ENCODE measurements at places on chromosomes 3 and 15.
A peak's percentile ranks its signal among the peaks of the same experiment; 100 is the strongest.

GRCh38 chr3:182148360-182148759 lies 436.6 kb downstream of the SOX2 start:
- no peak for DNase-seq

GRCh38 chr15:64903326-64903950 lies 8.3 kb upstream of the ANKDD1A start:
- no peak for DNase-seq

GRCh38 chr15:79051029-79051428 lies 39.6 kb downstream of the RASGRF1 start:
- DNase-seq, result no peak

DNA sequence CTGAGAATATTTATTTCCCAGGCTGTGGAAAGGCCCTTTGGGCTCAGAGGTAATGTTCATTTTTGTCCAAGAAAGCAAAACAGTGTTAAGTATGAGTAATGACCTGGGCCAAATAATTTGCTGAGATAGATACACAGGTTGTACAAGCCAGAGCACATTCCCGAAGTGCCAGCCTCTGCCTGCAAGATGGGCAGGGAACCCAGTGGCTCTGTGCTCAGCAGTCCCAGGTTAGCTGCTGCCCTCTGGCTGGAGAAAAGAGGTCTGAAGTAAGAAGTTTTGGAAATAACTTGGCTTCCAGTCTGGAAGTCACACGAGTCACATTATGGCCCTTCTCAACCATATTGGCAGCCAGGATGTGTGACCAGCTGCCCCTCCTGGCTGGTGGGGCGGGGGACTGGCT lies 20.2 kb downstream of the MYZAP start:
- no peak for DNase-seq

GRCh38 chr3:160012108-160012507 lies 23.5 kb downstream of the IL12A start:
- DNase-seq, result no peak

DNA sequence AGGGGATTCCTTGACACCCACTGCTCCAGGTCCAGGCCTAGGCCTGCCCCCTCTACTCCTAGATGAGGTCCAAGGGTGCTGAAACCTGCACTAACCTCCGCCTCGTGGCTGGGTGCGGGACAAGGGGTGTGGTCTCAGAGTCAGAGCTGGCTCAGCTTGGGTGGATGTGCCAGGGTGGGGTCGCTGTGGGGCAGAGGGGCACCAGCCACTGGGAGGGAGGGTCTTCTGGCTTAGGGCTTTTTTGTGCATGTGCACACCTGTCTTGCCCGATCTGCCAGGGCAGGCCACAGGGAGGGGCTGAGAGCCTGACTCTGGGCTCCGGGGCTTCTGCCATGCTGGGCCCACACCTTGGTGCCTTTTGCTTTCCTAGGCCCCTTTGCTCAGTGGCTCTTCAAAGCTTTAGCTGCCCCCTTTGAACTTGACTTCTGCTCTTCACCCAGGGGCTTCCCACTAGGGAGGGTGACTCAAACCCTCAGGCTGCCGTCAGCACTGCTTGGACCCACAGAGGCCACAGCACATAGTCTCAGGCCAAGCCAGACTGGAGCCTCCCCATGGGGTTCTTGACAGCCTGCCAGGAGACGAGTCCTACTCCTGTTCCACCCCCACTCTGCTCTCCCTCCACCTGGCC lies 73.0 kb downstream of the KLF13 start:
- no peak for DNase-seq

GRCh38 chr15:75648156-75649000 lies 666 bp downstream of the SNX33 start:
- no peak for DNase-seq

GRCh38 chr15:25180606-25181292 lies 226.0 kb downstream of the SNRPN start:
- no peak for DNase-seq

DNA sequence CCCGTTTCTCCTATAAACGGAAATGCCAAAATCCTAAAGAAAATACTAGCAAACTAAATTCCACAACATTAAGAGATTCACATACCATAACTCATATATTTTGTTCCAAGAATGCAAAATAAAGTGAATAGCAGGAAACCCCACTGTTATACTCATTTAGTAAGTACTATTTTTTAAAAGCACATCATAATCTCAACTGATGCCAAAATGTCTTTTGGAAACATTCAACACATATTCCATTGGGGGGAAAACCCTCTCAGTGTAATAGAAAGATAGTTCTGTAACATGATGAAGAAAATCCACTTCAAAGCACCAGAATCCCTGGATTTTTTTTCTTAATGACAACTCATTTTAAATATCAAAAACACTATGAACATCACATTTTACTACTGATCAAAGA lies 93.0 kb upstream of the EIF1B start:
- DNase-seq, result no peak

DNA sequence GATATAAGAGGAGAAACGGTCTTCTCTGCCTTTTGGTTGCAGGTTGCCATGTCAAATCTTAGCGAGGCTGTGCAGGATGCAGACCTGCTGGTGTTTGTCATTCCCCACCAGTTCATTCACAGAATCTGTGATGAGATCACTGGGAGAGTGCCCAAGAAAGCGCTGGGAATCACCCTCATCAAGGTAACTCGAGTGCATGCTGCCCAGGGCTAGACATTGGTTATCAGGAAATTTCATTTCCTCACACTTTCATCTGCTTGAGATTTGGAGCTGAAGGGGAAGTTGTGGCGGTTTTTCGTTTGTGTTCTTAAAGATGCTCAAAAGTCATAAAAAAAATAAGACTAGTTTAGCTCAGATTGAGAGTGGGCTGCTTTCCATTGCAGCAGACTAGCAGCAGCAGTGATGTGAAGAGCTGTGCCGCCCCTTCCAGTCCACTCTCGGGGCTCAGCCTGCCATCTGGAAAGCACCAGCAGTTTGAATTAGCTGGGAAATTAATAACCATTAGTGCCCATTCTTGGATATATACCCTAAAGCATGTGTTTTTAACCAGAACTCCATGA lies 32.2 kb downstream of the GPD1L start:
- no peak for DNase-seq

- no peak for DNase-seq
Measured at GRCh38 chr3:157239082-157239704, 79.2 kb upstream of the CCNL1 start.

- no peak for DNase-seq
Measured at GRCh38 chr3:8567784-8568575, 66.4 kb downstream of the LMCD1 start.

DNA sequence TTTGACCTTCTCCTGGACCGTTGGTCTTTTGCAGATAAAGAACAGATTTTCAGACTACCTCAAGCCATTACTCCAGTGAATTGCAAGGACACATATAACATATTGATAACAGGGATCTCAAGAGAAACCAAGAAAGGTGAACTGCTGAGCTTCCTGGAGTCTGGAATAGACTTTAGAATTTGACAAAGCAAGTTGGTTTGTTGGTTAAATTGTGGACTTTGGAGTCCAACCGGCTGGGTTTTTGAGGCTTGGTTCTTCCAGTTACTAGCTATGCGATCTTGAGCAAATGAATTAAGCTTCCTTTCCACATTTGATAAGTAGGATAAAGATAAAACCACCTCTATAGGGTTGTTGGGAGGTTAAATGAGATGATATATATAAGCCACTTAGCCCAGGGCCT lies 233.1 kb downstream of the SHQ1 start:
- DNase-seq, result no peak

DNA sequence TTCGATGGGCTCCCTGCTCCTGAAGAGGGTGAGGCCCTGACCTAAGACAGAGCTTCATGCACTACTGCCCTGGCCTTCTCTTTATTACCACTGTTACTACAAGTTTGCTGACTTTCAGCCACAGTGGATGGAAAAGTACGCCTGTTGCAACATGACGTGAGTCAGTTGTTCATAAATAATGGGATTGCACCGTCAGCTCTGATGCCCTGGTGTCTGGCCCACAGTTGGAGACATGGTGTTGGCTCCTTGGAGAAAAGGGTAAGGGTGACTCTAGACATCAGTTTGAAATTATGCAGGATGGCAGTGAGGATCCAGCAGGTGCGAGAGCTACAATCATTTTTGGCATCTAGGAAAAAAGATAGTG lies 5.5 kb downstream of the PAQR5 start:
- DNase-seq, result no peak

DNA sequence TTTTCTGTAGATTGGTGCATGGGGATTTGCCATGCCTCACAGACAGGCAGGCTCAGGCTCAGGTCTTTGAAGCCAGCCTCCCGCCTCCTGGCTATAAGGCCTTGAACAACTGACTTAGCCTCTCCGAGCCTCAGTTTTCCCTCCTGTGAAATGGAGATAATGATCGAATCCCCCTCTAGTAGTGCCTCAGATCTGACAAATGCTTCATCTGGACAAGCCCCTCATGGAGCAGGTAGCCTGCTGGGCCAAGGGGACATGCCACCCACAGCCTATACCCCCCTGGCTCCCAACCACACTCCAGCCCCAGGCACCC lies 68.1 kb upstream of the LCTL start:
- no peak for DNase-seq

GRCh38 chr15:41944313-41944940 lies 27.9 kb downstream of the EHD4 start:
- no peak for DNase-seq

GRCh38 chr3:138186803-138187295 lies 252 bp upstream of the ARMC8 start:
- DNase-seq, result peak; percentile 71

DNA sequence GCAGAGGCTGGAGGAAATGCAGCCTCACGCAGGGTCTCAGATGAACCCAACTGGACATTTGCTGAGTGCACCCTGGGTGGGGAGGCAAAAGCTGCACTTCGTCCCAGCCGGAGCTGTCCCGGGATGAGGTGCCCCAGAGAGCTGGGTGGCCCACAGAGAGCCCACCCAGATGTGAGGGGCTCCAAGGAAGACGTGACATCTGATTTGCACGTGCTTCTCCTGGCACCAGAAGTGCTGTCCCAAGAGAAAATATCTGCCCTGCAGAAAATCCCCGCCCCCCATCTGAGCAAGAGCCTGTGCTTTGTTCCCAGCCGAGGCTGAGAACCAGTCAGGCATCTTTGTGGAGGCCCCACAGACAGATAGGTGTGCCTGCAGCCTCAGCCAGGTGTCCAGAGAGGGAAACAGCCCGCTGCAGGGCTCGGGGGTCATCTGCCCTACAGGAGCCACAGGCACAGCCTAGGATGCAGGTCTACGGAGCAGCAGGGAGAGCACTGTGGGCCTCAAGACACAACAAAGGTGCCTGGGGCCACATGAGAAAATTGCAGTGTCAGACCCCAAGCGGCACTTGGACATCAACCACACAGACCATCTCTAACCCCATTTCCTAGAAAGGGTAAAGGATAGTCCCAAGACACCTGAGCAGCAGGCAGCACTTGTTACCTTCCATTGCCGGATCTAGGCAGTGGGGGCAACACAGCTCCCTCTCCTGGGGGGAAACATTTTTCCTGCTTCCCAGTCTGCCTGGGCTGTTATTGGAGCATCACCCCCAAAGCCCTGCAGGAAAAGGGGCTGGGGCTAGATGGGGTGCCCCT lies 5.8 kb downstream of the TMIE start:
- no peak for DNase-seq

- no peak for DNase-seq
Measured at GRCh38 chr15:76336254-76337058, at the start of gene ISL2. Gene ISL2 (plus strand): TSS chr15:76336773. CDS start chr15:76336884, 111 bp downstream.

DNA sequence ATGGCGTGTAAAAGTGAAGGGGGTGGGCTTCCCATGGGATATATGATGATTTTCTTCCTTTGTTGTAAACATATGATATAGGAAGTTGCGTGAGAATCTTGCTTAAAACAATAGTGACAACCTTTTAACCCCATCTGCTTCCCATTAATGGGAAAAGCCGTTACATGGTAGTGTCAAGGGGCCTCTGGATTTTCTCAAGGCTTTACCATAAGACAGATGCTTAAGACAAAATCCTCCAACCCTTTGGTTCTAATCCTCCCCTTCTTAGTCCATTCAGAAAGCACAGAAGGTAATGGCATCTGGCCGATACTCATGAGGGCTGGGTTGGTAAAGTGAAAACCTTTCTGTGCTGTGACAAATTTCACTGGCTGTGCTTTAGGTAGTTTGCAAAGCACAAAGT lies 25.0 kb downstream of the DPH3 start:
- DNase-seq, result no peak

DNA sequence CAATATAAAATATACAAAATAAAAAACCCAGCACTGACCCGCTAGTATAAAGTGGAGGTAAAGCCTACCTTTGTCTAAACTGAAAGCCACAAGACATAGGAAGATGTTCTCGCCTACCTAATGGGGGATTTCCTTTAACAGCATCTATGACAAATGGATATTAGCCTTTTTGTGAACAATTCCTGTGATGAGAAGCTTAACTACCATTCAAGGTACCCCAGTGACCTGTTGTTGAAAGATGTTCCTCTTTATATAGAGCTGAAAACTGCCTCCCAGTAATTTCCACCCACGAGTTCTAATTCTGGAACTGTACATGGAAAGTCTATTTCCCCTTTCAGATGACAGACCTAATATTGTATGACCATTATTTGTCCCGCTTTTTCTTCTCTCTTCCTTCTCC lies 109.8 kb upstream of the RASGRP1 start:
- DNase-seq, result no peak

GRCh38 chr3:193621127-193621526 lies 28.1 kb downstream of the OPA1 start:
- DNase-seq, result no peak

- peak; percentile 38 for DNase-seq
Measured at GRCh38 chr3:146160321-146160963, 542 bp downstream of the PLOD2 start.

DNA sequence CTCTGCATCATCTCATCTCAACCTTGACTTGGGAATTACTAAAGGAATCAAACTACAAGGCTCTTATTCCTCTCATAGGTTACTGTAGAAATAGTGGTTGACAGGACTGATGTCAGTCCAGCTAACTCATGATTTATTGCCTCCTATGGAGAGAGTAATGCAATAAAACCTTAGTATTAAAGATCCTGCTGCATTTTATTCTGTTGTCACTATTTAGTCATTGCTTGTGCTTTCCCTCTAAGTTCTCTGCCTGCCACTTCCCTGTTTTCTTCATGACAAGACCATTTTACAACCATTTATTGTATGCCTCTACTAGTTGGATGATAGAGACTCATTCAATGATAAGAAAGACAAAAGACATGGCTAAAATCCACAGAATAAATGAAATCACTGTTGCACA lies 134.1 kb upstream of the GRM7 start:
- DNase-seq, result no peak

DNA sequence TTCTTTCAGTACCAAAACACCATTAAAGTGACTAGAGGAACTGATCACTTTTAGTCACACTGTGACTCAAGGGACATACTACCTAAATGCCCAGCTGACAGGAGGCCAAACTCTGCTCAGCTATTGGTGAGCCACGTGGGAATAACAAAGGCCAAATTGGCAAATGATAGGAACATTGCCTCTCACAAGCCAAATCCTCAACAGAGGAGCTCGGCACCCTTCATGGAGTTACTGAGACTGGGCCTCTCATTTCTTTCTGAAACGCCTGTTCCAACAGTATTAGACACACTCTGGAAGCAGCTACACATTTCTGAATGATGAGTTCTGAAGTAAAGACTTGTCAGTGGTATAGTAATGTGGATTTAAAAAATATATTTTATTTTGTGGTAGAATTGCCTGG lies 166.0 kb upstream of the COL8A1 start:
- DNase-seq, result no peak

- DNase-seq, result no peak
Measured at GRCh38 chr3:141853081-141853601, 23.3 kb upstream of the ATP1B3 start.

All from NCI-H1436 treated with DMSO at 0.1 percent for 48 hours (cell line).